ENCODE measurements at places on chromosomes 4 and X.

DNA sequence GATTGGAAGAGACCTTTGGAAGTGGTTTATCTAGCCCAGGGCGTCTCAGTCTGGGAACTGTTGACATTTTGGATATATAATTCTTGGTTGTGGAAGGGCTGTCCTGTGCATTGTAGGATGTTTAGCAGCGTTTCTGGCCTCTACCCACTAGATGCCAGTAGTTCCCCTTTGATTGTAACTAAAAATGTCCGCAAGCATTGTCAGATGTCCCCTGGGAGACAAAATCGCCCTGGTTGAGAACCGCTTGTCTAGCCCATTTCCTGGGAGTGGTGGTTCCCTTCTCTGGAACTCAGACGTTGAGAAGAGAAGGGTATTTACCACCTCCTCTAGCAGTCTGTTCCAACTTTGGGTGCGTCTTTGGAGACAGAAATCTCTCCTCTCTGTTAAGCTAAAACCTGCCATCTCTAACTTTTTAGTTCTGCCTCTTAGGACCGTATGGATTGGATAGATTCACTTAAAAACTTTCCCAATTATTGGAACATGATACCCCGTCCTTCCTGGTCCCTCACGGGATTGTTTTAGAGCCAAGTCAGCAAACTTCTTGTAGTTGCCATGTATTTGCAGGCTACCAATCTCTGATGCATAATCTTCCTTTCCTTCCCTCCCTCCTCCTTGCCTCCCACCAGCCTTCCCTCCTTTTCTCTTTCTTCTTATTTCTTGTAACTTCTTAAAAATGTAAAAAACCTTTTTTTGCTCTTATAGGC, 13.9 kb downstream of the TMEM165 start:
- no peak for DNase-seq

GRCh38 chr4:2091990-2092668, 33.0 kb downstream of the NAT8L start:
- no peak for DNase-seq

DNA sequence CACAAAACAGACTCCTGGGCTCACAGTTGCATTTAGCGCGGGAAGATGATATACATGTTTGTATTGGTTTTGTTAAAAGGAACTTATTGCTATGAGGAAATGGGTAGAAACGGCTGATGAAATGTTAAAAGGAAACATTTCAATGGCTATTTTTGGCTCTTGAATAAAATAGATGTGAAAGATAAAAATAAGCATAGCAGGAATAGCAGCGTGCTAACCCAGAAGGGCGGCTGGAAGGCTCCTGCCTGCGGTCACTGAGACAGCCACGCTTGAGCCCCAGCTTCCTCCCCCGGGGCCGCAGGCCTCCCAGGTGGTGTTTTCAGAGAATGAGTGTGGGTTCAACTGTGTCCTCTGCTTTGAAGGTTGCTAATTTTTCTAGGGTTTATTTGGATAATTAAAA, 35.0 kb upstream of the CLCN4 start:
- no peak for DNase-seq

GRCh38 chrX:114715096-114715495, 131.2 kb downstream of the HTR2C start:
- no peak for DNase-seq
